ENCODE measurements at places on chromosomes 3 and 15.

DNA sequence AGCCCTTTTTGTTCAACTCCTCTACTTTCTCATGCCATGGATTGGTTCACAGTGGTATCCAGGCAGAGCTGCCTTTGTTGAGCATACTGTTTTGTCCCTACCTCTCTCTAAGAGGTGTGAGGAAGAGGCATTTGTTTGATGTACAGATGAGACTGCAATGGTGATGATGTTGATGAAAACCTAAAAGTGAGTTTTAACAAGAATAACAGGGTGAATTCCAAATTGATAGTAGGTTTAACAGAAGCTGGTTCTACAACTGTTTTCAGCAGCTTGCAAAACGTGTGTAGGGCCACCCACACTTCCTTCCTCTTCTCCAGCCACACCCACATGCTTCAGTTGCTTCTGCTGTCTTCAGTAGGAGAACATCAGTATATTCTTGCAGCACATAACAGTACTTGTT lies 10.2 kb downstream of the SNRK start:
- DNase-seq: peak; percentile 84

DNA sequence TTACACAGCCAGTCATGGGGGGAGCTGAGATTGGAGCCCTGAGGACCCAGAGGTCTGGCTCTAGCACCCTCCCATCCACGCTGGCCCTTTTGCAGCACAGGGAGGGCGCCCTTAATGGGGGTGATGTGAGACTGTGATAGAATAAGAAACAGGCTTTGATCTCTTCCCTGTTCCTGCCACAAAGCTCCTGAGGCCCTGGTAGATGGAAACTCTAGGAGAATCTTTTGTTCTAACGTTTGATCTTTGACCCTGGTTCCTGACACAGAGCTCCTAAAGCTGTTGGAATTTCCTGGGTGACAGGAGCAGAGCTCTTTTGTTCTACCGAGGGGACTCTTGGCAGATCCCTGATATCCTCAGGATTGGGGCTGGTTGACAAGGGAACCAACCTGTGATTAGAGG lies 1.2 kb upstream of the UROC1 start:
- DNase-seq: no peak

DNA sequence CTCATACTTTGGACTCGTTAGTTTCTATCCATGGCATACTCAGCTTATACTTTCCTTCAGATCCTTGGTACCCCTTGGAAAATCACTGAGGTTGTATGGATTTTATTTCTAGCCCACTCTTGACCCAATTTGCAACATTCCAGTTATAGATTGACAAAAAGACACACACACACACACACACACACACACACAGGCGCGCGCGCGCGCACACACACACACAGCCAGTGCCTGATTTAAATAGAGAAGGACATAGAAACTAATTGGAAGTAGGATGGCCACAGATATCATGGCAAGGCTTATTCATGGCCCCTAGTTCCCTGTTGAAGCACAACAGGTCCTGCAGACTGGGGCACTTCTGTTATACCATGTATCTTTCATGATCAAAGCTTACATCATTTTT lies 89.1 kb upstream of the CFAP20DC start:
- DNase-seq: no peak

- peak; percentile 4 for DNase-seq
Measured at GRCh38 chr3:36944012-36944640, 728 bp downstream of the TRANK1 start.

- peak; percentile 64 for DNase-seq
Measured at GRCh38 chr3:150495563-150496168, 50.6 kb downstream of the SERP1 start.

- DNase-seq: no peak
Measured at GRCh38 chr3:152376351-152377183, 107.8 kb downstream of the MBNL1 start.

- no peak for DNase-seq
Measured at GRCh38 chr15:44694416-44694815, 16.7 kb downstream of the PATL2 start.

DNA sequence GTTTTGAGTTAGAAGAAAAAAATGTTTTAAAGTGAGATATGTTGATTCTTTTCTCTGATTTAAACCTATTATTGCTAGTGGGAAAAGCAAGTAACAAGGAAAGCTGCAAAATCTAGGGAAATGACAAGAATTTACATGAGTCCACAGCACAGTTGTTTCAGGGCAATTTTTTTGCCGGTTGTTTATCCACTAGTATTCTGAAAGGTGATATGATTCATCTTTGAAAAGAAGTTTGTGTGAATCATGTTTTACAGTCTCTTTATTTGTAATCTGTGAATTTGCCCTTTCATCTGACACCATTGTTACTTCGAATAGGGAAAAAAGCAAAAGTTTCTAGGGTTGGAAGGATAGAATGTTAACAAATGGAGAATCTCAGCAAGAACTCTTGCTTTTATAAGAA lies 894.7 kb downstream of the OTOL1 start:
- no peak for DNase-seq

DNA sequence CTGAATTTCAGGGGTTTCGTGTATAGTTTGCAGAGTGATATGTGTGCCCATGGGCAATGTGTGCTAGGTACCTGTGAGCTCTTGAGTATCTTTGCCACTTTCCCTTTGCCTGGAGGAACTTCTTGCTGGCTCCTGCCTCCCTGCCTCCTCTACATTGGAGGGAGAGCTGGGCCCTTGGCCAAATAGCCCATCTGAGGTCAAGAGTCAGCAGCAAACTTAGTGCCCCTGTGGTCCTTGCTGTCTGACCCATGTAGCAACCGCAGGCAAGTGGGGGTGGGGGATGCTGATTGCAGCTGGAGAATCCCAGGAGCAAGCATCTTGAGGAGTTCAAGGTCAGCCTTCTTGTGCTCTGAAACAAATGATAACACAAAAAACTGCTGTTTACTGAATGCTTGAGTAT lies 5.4 kb upstream of the TBC1D21 start:
- DNase-seq: no peak

- no peak for DNase-seq
Measured at GRCh38 chr15:29962407-29962806, 120.3 kb upstream of the GOLGA8J start.

- DNase-seq: no peak
Measured at GRCh38 chr3:152430223-152431002, 161.7 kb downstream of the MBNL1 start.

DNA sequence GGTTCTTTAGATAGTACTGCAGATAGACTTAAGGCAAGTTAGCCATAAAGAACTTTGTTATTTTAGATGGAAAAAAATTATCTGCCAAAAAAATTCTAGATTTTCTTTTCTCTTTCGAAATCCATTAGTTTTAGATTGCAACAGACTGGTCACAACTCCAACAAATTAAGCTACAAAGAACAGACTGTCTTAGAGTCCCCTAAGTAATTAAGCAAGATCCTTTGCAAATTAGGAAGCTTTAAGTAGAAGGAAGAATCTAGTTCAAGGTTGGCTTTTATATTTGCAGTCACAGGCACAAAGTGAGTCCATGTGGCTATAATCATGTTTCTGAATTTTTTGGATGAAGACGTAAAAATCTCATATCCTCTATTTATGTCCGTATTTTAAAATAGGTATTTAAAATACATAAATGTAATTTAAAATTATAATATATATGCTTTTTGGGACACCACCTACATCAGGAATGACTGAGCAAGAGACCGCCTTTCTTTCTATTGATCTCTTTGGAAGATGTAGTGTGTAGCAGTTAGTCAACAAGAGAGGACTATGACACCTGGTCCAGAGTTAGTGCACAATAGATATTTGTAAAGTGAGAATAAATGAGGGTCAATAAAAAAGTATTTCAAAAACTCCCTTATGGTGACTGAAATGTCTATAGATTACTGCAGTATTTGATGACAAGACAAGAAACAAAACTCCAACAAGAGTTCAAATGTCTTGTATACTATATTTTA lies 34.4 kb downstream of the TMEM45A start:
- no peak for DNase-seq

DNA sequence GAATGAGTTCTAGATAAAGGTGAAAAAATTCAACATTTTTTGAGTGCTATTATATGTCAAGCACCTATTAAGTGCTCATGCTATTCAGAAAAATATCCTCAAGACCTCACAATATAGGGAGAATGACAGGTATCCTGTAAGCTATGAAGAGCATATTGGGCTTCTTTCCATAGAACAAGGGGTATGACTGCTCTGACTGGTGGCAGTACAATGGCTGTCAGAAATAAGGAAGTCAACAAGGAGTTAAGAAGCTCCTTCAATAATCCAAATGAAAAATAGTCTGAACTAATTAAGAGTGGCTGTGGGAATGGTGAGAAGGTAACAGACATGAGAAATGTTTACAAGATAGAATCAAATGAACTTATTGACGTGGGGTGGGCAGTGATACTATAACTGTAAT lies 24.7 kb downstream of the NPTN start:
- DNase-seq: no peak

Measured in CD4-positive, alpha-beta T cell treated with Interferon alpha-2 for 1 hour (primary cell).